HS-27A (cell line): ENCODE measurements at places on chromosomes 16 and 17.

DNA sequence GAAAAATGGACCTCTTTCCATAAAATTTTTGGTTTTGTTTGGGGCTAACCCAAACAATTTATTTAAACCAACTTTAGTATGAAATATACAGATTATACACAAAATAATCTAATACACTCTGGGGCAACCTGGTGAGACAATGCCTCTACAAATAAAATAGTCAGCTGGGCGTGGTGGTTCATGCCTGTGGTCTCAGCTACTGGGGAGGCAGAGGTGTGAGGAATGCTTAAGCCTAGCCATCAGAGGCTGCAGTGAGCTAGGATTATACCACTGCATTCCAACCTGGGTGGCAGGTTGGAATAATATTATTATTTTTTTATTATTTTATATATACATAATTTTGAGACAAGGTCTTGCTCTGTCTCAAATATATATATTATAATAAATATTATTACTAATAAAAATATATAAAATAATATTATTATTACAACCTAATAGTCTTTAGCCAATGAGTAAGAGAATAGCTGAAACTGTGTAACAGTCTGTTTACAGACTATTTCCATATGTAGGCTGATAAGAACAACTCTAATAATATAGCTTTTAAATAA is 50.5 kb downstream of the GLG1 start:
- DNase-seq, result no peak

DNA sequence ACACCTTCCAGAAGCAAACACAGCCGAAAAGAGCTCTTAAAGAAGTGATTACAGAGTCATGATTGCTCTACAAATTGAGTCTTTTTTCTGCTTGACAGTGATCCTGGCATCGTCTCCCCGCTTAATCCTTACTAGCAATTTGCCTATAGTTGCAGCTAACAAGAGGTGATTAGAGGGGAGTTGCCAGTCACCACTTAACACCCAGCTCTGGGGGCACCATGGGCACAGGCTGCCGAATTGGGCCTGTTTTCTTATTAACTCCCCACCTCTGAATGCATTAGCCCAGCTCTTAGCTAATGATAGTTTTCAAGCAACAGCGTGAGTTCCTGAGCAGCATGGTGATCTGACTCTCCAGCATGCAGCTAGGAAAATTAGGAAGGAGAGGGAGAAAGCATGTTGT is 93.5 kb downstream of the RBFOX1 start:
- no peak for DNase-seq

GRCh38 chr17:79441356-79442160 is 169.3 kb downstream of the RBFOX3 start:
- no peak for DNase-seq

DNA sequence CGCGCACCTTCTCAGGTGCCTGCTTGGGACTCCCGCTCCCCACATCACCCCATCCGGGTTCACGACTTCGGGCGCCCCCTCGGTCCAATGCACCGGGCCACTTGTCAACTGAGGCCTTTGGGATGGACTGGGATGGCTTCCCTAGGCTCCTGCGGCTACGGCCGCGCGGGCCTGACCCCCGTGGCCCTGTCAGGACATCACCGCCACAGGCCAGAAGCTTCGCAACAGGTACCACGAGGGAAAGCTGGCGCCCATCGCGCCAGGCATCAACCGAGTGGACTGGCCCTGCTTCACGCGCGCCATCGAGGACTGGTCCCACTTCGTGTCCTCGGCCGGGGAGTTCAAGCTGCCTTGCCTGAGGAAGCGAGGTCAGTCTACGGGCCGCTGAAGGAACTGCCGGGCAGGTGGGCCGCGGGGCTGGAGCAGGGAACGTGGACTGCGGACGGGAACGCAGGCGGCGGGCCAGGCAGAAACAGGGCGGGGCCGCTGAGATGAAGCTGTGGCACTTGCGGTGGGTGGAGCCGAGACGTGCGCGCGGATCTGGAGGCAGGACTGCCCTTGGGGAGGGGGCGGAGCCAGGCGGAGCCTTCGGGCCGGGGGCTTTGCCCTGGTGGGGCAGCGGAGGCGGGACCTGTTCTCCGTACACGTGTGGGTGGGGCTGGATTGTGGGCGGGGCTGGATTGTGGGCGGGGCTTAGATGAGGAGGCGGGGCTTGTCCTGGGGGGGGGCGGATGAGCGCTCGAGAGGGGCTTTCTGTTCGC is 13.7 kb upstream of the CNGB1 start:
- no peak for DNase-seq

GRCh38 chr17:63376949-63377348 is 69.2 kb downstream of the CYB561 start:
- DNase-seq, result no peak
